Regular cardiac myocyte (primary cell): ENCODE measurements at places on chromosomes 4 and X. TPM values are rescaled to one million over a fixed set of nuclear protein-coding genes. Genes with fewer than 3 reads are reported as not detected.

The HS3ST1 gene
- 0.56 and 1.5 TPM in 2 replicates for total RNA-seq

The L1CAM gene
- total RNA-seq = 1.9 and 3.7 TPM in 2 replicates

The ADH7 gene
- not detected in 2 replicates for total RNA-seq

The NLGN3 gene
- under 0.01 TPM in 2 replicates for total RNA-seq

The ADGRL3 gene
- 5.0 and 14.1 TPM in 2 replicates for total RNA-seq

The FAM47B gene
- not detected in 2 replicates for total RNA-seq

The TMPRSS11F gene
- total RNA-seq = not detected in 2 replicates

The PLXNA3 gene
- total RNA-seq = 16.3 and 23.8 TPM in 2 replicates

The KLHL15 gene
- total RNA-seq = 8.5 and 10.2 TPM in 2 replicates

The RPS6KA3 gene
- 41.2 and 52.5 TPM in 2 replicates for total RNA-seq

The GAGE2A gene
- not detected in 2 replicates for total RNA-seq

The TLR1 gene
- total RNA-seq = 0.96 and 1.4 TPM in 2 replicates

The HTT-AS gene
- not detected in 2 replicates for total RNA-seq

The FAT4 gene
- total RNA-seq = 4.4 and 11.6 TPM in 2 replicates

The GLRA2 gene
- not detected in 2 replicates for total RNA-seq

The TMEM150C gene
- total RNA-seq = 0.38 and 0.85 TPM in 2 replicates

The CYSLTR1 gene
- total RNA-seq = not detected in 2 replicates

The PPP1R2C gene
- total RNA-seq = not detected in 2 replicates

The RIBC1 gene
- 0.19 and 0.28 TPM in 2 replicates for total RNA-seq

The CCNQ gene
- total RNA-seq = 25.9 and 48.5 TPM in 2 replicates

The TRAM1L1 gene
- 3.3 and 3.9 TPM in 2 replicates for total RNA-seq

The MAGEH1 gene
- total RNA-seq = 47.2 and 48.5 TPM in 2 replicates

The SGCB gene
- total RNA-seq = 31.2 and 31.3 TPM in 2 replicates

The ASB5 gene
- total RNA-seq = under 0.01 and 6.2 TPM in 2 replicates

The TMEM154 gene
- 0.85 and 0.96 TPM in 2 replicates for total RNA-seq

The HMX1 gene
- under 0.01 TPM in 1 of 2 replicates, not detected in the other for total RNA-seq

The SFRP2 gene
- not detected in 2 replicates for total RNA-seq

The MAML3 gene
- total RNA-seq = 0.58 and 1.7 TPM in 2 replicates

The PPEF1 gene
- total RNA-seq = not detected in 2 replicates

The MAGEA11 gene
- total RNA-seq = not detected in 2 replicates

The SASH3 gene
- not detected in 2 replicates for total RNA-seq

The AFF2 gene
- total RNA-seq = 0.56 and 0.96 TPM in 2 replicates

The PCGF3 gene
- 32.7 and 33.4 TPM in 2 replicates for total RNA-seq

The ATP6AP1 gene
- 45.4 and 59.8 TPM in 2 replicates for total RNA-seq

The DUSP21 gene
- total RNA-seq = not detected in 2 replicates

The POLN gene
- total RNA-seq = 3.6 and 6.2 TPM in 2 replicates

The PABPC4L gene
- total RNA-seq = 0.38 and 0.56 TPM in 2 replicates

The SMIM10L2A gene
- under 0.01 and 1.7 TPM in 2 replicates for total RNA-seq

The IDH3G gene
- total RNA-seq = 26.5 and 52.0 TPM in 2 replicates

The ATOH1 gene
- not detected in 2 replicates for total RNA-seq

The PRRG1 gene
- total RNA-seq = 14.7 and 15.5 TPM in 2 replicates

The OTUD6A gene
- total RNA-seq = not detected in 2 replicates

The MSX1 gene
- total RNA-seq = 0.56 and 0.77 TPM in 2 replicates

The TMSB4X gene
- 9,433 and 12,377 TPM in 2 replicates for total RNA-seq

The ASB12 gene
- not detected in 2 replicates for total RNA-seq

The AMER1 gene
- 1.1 and 1.2 TPM in 2 replicates for total RNA-seq

The RAB40A gene
- total RNA-seq = 0.19 and 0.28 TPM in 2 replicates

The CLIC2 gene
- total RNA-seq = under 0.01 and 0.85 TPM in 2 replicates

The NLRP2B gene
- not detected in 2 replicates for total RNA-seq

The TRAPPC11 gene
- total RNA-seq = 40.8 and 64.3 TPM in 2 replicates

The NPY1R gene
- total RNA-seq = 0.19 and 1.1 TPM in 2 replicates

The DCAF8L2 gene
- total RNA-seq = not detected in 2 replicates

The TEX13C gene
- not detected in 2 replicates for total RNA-seq

The SSX1 gene
- total RNA-seq = not detected in 2 replicates

The TSC22D3 gene
- 15.9 and 27.9 TPM in 2 replicates for total RNA-seq

The OPN1MW3 gene
- total RNA-seq = not detected in 2 replicates

The UGT2A1 gene
- not detected in 2 replicates for total RNA-seq

The SYTL4 gene
- 5.9 and 18.0 TPM in 2 replicates for total RNA-seq

The DKK2 gene
- total RNA-seq = 0.19 TPM in 1 of 2 replicates, not detected in the other

The SPACA5 gene
- total RNA-seq = not detected in 2 replicates
